ENCODE measurements at places on chromosomes 7 and 10.

- no peak for DNase-seq
These were observed 3.7 kb downstream of the MEOX2 start for GRCh38 chr7:15682751-15683245.

GRCh38 chr10:132994811-132995210 lies 52.4 kb upstream of the CFAP46 start:
- no peak for DNase-seq

- no peak for DNase-seq
These were observed 33.4 kb upstream of the COBL start for GRCh38 chr7:51349820-51350545.

DNA sequence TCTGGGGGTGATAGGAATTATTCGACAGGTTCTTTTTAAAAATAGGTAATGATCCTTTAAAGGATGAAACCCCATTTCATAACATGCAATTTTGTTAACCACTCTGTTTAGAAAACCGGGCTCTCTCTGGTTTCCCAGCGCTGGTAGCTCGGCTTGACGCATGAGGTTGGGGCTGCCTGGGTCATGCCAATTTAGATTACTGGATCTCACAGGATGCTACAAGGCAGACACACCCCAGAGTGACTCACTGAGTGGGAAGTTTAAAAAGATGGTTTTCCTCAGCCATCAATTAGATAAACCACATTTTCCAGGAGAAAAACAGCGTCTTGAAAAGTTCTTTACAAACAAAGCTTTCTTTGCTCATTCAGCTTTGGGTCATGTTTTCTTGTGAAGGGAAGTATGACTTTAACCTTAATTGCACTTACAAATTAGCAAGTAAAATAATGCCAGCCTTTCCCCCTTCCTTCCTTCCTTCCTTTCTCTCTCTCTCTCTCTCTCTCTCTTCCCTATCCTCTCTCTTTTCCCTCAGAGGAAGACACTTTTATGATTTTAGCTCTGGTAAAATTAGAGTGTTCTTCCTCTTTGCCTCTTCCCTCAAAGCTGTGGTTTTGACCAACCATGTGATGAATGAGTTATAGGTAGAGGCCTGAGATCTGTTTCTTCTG lies 99.8 kb downstream of the EPDR1 start:
- no peak for DNase-seq

DNA sequence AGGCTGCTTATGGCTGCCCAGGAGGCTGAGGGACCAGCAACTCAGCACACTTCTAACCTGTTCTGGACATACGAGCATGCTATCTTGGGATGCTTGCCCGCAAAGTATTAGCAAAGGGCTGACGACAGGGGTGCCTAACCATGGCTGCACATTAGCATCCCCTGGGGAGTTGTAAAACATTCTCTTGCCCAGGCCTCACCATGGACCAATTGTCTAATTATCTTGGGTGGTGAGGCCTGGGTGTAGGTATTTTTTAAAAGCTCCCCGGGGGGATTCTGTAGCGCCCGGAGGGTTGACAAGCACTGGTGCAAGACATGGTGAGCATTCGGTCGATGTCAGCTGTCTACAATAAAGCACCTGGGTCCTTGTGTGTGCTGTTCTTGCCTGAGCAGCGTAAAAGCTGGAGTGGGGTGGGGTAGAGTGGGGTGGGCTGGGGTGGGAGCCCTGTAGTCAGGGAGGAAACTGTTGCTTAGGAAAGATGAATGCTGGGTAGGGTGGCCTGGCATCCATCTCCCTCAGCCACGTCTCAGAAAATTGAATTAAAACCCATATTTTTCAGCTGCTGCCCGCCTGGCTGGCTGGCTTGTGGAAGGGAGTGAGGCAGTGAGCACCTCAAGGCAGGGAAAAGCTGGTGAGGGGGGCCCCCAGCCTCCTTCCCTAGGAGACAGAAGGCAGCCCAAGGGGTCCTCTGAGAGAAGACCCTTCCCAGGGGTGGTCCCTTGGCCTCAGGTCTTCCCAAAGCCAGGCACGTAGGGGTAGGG lies 2.9 kb upstream of the ADCYAP1R1 start:
- DNase-seq: no peak

DNA sequence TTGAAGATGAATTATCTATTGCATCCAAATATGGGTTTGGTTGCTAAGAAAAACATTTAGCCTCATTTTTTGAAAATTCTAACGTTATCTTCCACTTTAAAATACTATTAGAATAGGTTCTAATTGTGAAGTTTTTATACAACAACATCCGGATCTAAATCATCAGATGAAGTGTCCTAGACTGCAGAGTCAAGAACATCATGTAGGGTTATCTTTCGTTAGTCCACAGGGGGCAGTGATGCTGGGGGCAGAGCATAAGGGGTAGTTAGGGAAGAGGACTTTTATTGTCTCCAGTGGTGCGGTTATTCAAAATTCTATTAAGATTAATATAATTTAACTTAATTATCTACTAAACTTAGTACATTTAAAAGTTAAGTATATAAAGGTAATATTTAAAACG lies 990.6 kb upstream of the PHF14 start:
- DNase-seq: no peak

GRCh38 chr10:84205853-84206525 lies 11.7 kb downstream of the CDHR1 start:
- DNase-seq: no peak

GRCh38 chr10:69794673-69795072 lies 7.0 kb upstream of the COL13A1 start:
- no peak for DNase-seq

GRCh38 chr10:101043363-101043707 lies 12.3 kb downstream of the SFXN3 start:
- DNase-seq: no peak

GRCh38 chr10:61835069-61835945 lies 66.2 kb upstream of the ARID5B start:
- DNase-seq: no peak

- DNase-seq: peak; percentile 21
These were observed 55.2 kb downstream of the EGFR start for GRCh38 chr7:55073976-55074528.

DNA sequence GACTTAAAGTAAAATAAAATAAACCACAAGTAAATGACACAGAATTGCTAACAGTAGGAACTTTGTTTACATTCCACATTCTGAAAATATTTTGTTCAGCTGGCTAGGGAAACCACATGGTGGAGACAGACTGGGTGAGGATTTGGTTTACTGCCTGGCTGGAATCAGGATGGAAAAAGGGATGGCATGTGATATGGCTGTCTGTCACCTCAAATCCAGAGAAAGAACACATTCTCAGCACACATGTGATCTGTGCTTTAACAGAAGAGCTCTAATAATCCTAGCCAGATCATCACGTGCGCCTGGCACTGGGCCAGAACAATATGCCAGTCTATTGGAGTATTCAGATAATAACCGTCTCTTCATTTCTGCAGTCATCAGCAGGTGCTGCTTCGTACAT lies 90.9 kb upstream of the PIP4K2A start:
- DNase-seq: no peak

DNA sequence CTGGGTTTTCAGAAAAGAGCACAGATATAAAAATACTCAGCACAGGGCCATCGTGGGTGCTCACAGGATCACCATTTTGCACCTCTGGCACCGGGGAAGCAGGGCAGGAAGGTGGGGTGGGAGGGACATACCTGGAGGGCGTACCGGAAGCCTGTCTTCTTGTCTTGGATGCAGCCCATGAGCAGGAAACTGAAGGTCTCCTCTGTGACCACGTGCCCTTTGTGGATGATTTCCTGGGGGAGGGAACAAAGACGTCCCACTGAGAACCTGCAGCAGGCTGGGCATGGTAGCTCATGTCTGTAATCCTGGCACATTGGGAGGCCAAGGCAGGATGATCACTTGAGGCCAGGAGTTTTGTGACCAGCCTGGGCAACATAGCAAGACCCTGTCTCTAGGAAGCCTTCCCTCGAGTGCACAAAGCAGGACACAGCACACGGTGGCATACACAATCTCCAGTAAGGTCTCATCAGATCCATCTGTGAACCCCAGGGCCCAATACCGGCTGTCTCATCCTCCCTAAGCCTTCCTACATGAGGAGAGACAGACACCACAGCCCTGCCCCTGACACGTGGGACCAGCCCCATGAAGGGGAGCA lies 9.5 kb downstream of the PTCD1 start:
- no peak for DNase-seq

DNA sequence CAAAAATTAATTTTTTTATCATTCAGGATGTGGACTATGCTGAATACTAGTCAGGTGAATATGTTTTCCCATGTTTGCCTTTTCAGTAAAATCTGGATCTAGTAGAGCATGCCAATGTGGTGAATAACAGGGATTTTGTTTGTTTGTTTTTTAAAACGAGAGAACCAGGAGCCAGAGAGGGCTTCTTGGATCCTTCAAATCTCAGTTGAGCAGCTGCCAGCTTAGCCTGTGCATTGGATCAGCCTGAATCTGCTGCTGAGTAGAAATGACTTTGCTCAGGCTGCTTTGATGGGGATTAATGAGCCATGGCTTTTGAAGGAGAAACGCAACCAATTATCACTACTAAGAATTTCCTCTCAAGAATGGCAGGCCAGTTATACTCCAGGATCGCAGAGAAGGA lies 493.8 kb downstream of the ARL4A start:
- DNase-seq: no peak

DNA sequence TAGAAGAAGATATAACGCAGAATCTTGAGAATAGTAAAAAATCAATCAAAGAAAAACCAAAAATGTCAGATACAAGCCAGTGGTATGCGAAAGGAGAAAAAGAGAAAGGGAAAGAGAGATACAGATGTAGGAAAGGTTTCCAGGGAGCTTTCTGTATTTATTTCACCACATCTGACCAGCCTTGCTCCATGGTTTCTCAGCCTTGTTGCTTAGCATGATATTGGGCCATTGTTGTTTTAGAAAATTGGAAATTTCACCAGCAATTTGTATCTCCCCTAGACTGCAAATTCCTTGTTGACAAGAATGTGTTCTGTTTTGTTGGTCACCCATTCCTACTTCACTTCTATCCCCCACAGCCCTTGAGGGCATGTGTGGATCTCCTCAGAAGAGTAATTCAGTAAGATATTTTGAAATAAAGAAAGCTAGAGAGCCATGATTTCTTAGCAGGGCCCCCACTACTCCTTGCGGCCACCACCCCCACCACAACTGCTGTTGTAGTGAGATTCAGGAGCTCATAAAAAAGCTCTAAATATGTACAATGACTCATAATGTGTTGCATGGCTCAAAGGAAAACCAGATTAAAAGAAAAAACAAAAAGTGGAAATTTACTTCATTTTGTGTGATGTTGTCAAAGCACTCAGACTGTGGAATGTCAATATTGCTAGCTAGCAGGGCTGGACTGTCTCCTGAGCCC lies 138.7 kb downstream of the CHRM2 start:
- DNase-seq: no peak

- DNase-seq: no peak
These were observed 226.3 kb upstream of the KLF6 start for GRCh38 chr10:4011136-4011812.

DNA sequence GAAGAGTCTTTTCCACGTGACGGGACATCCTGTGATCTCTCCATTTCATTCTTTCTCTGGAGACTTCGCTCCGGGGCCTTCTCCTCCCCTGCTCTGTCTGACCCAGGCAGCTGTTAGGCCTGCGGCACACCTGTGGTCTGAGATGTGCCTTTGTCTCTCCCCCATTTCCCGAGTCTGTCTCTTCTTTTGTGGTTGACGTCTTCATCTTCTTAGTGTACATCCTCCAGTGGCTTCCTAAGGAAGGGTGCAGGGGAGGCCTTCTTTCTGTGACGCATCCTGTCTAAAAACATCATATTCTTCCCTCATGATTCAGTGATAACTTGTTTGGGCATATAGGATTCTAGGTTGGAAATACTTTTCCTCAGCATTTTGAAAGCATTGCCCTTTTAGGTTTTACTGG lies 17.2 kb upstream of the ATP6V0E2 start:
- no peak for DNase-seq

GRCh38 chr7:28697913-28698563 lies 260.1 kb downstream of the TRIL start:
- no peak for DNase-seq

GRCh38 chr10:66834802-66835201 lies 91.0 kb upstream of the LRRTM3 start:
- DNase-seq: no peak

Data from activated T-cell treated with anti-CD3 and anti-CD28 coated beads, Interleukin-2, amount 50 U/mL, for 1 hour (primary cell).